ENCODE measurements at places on chromosomes 12 and 14. TPM values are rescaled to one million over a fixed set of nuclear protein-coding genes. Genes with fewer than 3 reads are reported as not detected.

Gene OR10A7
- total RNA-seq, result not detected

DNA sequence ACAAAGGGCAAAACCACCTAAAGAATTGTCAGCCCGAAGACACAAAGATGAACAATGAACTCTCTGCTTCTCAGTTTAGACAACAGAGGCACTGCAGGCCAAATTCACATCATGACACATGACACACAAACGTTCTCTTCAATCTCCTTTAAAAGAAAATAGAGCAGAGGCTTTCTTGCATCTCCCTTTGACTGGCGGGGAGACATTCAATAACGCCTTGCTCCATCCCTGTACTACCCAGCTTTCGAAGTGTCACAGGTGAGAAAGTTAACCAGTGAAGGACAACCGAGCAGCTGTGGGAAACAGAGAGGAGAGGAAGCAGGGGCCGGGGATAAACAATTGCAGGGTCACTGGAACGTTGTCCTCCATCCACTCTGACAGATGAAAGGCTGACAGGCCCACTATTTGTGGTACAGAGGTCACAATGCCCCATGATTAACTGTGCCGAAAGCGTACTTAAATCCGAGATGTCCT is 130.8 kb downstream of the PHLDA1 start:
- no peak for DNase-seq

Gene AICDA
- not detected for total RNA-seq

Gene CCDC38
- not detected for total RNA-seq

Gene PTHLH
- 0.28 TPM for total RNA-seq

Gene STAC3
- 1.6 TPM for total RNA-seq

Data from H7 (cell line).